NCI-H526 treated with DMSO at 0.1 percent for 48 hours (cell line): ENCODE measurements at places on chromosomes 1 and 21.

GRCh38 chr21:42989816-42990650, 15.7 kb downstream of the PKNOX1 start:
- DNase-seq = no peak

DNA sequence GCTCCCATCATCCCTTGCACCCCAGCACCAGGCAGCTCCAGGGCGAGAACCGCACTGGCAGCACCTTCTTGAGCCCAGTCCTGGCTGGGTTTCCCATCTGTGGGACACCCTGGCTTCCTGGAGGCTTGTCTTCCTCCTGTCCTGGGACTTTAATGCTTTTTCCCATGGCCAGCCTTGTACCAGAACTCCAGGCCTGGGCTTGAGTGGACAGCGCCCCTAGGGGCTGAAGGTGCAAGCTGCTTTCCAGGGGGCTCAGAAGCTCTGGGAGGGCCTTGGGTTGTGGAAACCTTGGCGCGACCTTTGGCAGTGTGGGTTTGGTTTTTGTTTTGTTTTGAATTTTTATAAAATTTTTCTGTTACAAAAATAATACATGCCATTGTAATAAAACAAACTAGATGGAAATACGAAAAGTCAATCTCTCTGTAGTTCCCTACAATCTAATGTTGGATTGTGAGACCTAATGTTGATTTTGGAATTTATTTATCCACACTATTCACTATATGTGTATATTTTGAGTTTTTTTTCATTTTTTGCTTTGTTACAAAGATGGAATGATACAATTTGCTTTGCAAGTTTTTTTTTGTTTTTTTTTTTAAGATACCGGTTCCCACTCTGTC, 33.8 kb upstream of the RPL11 start:
- no peak for DNase-seq

- no peak for DNase-seq
Observed at GRCh38 chr21:34201001-34201400, 127.6 kb downstream of the MRPS6 start.

- DNase-seq = no peak
Observed at GRCh38 chr21:29697555-29698193, 242.1 kb downstream of the GRIK1 start.

DNA sequence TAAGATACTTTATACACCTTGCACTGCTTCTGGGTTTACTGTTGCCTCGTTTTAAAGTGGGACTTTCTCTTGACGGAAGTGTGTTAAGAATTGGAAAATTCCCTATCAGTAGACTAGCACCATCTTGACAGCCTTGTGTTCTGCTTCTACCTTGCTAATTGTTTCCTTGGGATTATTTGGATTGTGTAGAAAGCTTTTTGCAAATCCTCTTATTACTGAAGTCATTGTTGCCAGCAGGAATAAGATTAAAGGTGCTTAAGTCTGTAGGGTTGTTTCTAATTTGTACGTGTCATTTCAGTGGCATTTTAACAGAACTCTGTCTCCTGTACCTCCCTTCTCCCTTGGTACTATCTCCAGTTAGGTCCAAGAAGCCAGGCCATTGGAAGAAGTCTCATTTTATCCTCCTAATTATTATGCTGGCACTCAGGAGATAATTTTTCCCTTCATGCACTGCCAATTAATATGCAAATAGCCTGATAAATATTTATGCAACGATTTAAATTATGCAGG, 107.7 kb downstream of the POU2F1 start:
- no peak for DNase-seq

DNA sequence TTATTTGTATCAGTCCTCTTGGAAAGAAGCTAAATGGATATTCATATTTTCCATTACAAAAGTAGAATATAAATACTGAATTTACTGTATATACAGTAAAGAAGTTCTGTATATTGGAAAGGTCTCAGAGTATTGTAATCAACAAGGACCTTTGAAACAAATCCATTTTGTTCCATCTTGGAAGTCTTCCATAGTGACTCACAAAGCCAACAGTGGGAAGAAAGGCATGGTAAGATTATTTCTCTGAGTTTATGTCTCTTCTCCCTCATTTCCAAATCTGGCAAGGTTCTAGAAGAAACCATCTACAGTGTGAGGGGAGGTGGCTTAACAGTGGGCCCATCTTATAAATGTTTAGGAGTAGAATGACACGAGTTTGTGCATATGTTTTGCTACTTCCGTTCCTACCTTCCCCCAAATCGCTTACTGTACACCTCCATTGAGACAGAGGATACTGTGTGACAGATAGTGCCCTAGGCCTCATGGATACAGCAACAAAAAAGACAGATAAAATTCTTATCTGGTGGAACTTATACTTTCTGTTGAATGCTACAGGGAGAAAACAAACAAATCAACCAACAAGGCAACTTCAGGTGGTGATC, 22.1 kb upstream of the SSX2IP start:
- no peak for DNase-seq

DNA sequence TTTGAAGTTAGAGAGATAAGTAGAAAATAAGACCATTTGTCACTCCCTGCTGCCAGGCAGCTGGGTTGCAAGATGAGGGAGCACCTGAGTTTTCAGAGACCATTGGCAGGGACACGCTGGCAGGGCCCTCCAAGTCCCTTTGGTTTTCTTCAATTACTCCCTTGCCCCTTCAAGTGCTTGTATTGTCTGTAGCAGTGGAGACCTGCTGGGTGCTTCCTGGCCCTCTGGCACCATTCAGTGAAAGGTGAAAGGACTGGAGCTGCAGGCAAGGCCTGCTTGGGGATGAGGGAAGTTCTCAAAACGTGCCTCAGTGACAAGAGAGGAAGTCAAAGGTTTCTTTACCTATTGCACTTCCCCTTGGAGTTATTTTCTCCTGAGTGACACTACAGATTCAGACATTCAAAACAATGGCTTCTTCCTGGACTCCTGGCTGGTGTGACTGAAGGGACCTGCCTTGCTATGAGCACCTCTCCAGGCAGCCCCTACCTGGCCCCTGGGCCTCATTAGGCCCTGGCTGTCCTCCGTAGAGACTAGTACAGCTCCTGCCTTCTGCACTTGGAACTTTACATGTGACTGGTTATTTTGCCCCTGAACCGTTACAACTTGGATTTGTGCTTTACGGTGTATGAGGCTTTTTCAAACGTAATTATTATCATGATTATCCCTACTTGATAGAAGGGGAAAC, 100.1 kb downstream of the C1orf21 start:
- DNase-seq = no peak

GRCh38 chr1:17023573-17023972, 11.8 kb upstream of the ATP13A2 start:
- DNase-seq = no peak

DNA sequence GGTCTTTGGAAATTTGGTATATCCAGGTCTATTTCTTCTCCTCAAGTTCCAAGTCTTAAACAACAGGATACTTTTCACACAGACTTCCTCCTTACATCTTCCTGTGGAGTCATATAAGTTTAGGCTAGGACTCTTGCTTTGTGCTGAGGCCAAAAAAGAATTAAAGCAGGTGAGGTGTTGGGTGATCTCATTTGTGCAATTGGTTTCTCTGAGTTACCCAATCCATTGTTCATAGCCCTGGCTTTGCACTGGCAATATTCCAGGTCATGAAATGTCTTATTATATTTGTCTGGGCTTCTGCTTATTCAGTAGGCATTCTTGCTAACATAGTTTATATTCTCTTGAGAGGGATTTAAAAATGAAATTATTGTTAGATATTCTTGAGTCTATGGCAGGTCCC, 14.1 kb upstream of the KIAA0040 start:
- no peak for DNase-seq

DNA sequence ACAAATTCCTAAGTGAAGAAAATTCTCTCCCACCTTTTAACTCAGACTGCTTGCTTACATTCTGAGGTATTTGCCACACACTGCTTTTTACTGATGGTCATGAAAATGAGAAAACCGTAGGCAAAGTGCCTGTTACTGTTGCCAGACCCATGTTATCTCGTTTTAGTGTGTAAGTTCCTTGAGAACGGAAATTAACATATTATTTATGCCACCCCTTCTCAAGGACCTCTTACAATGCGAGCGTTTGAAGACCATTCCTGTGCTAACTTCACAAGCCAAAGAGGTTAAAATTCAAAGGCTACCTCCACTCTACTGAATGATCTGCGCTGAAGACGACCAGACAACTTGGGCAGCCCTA, 509 bp downstream of the NVL start:
- no peak for DNase-seq

GRCh38 chr21:27388825-27389224, 421.9 kb upstream of the ADAMTS5 start:
- no peak for DNase-seq
